ENCODE measurements at places on chromosomes 5 and 9. TPM values are rescaled to one million over a fixed set of nuclear protein-coding genes. Genes with fewer than 3 reads are reported as not detected.

The ZMAT2 gene
- 31.4 TPM for total RNA-seq

The PHF24 gene
- total RNA-seq = 0.49 TPM

The TAF1L gene
- under 0.01 TPM for total RNA-seq

The CYLC2 gene
- total RNA-seq = not detected

The LVRN gene
- total RNA-seq = 18.4 TPM

The FUT7 gene
- total RNA-seq = 0.39 TPM

The BAAT gene
- total RNA-seq = not detected

The PTGDS gene
- 15.3 TPM for total RNA-seq

The PTPA gene
- 42.2 TPM for total RNA-seq

All from skin of body (tissue), 3 donors.